NAMALWA (cell line): ENCODE measurements at places on chromosomes 7 and 10.
A peak's percentile ranks its signal among the peaks of the same experiment; 100 is the strongest.

- no peak for DNase-seq
Observed at GRCh38 chr10:17644485-17644943, 563 bp downstream of the STAM start.

DNA sequence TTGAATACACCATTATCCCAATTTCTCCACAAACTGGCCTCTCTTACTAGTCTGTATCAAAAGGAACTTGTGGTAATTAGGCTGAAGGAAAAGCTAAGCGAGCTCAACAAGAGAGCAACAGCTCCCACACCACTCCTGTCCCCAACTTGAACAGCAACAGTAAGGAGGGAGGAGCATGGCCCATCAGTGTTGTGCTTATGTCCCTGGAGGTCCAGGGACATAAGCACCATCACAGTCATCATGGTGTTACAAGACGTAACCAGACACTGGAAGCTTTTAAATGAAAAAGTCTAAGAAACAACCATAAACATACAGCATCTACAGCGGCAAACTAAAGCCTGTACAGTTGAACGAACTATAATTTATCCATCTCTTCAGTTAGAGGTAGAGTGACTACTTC is 989 bp downstream of the ERLIN1 start:
- DNase-seq: peak; percentile 65

DNA sequence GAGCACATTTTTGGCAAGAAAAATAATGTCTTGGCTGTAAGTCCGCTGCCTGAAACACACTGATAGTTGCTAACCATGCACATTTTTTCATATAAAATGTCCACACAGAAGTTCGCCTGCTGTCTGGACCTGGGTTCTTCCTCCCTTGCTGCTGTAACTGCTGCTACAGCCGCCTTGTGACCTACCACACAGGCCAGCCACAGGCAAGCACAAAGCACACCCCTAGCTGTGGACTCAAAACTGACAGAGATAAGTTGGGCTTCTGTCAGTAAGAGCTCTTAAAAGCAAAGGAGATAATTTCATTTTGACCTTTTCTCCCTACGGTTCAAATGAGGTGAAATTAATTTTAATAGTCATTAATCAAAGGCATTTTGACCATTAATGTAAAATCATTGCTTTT is 354.7 kb downstream of the OTUD1 start:
- DNase-seq: no peak

GRCh38 chr7:128174386-128174785 is 66.7 kb upstream of the LEP start:
- peak; percentile 66 for DNase-seq

DNA sequence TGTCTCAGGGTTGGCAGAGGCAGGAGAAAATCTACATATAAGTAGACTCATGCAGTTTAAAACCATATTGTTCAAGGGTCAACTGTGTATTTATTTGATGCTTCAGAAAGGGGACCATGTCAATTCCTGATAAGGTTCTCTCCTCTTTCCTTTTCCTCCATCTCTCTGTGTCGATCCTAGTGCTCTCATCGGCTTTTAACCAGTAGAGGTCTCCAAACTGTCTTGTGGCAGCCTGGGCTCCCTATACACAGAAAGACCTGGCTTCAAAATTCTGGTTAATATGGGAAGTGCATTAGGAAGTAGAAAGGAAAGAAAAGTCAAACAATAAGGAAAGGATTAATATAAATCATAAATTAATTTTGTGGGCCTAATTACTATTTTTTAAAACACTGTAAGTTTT is 304.4 kb upstream of the C7orf33 start:
- peak; percentile 42 for DNase-seq

- DNase-seq: no peak
Observed at GRCh38 chr10:128494665-128495064, 368.4 kb upstream of the MKI67 start.

- no peak for DNase-seq
Observed at GRCh38 chr7:156823435-156823834, 69.5 kb downstream of the LMBR1 start.

DNA sequence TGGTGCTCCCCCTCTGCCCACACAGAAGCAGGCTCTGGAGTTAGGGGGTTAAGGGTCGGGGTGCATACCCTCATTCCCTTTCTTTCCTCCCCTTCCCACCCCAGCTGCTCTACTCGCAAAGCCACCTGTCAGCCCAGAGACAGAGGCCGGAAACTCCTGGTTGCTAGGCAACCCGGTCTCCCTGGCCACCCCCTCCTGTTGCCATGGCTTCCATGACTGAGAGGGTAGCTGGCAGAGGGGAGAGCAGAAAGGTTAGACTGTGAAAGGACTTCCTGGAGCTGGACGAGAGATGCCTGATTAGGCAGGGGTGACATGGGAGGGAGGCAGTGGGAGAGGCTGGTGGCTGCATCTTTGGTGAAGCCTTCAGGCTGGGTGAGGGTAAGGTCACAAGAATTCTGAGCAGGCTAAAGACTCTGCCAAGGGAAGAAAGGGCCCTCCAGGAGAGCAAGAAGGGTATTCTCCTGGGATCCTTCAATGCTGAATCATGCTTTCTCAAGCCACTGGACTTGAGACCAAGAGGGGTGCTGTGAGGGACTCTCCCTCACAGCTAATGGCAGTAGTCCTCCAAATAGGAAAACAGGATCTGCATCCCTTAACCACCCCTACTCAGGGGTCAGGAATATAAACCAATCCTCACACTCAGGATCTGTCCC is 5.4 kb downstream of the PSD start:
- peak; percentile 74 for DNase-seq

- DNase-seq: no peak
Observed at GRCh38 chr10:11775412-11775811, 33.2 kb downstream of the ECHDC3 start.

GRCh38 chr10:93854975-93855374 is 38.8 kb upstream of the SLC35G1 start:
- DNase-seq: no peak

GRCh38 chr7:106515321-106515720 is 145.6 kb downstream of the CCDC71L start:
- DNase-seq: no peak

DNA sequence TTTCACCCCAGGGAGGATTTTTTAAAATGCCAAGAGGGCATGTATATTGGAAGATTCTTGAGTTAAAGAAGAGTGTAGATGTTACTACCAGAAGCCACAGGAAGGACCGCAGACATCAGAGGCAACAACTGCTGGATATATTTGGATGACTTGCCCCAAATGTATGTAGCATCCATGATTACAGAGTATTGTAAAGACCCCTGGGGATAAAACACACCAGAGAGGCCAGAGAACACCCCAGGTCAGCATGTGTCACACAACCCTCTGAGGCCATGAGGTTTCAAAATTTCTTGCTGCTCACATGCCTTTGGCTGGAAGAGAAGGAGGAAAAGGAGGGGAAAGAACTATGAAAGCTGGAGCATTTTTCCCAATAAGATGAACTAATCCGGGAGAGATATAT is 108.0 kb upstream of the LSM8 start:
- no peak for DNase-seq

DNA sequence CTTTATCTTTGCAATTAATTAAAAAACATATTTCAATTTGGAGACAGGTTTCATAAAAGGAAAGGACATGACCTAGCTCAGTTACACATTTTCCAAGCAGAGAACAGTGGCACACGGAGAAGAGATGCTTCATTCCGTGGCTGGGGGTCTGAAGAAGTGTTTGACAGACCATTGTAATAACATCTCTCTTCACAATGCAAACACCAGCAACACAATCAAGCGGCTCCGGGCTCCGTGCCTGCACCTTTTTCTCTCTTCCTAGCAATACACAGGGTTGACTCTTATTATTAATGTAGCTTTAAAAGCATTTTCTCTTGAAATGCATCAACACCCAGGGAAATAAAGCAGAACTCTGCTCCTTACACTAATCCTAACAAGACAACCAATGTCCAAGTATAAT is 261.0 kb upstream of the AOAH start:
- no peak for DNase-seq

- no peak for DNase-seq
Observed at GRCh38 chr7:6346581-6346980, 74.2 kb upstream of the CYTH3 start.

GRCh38 chr10:4885162-4885561 is 59.2 kb downstream of the AKR1E2 start:
- no peak for DNase-seq

DNA sequence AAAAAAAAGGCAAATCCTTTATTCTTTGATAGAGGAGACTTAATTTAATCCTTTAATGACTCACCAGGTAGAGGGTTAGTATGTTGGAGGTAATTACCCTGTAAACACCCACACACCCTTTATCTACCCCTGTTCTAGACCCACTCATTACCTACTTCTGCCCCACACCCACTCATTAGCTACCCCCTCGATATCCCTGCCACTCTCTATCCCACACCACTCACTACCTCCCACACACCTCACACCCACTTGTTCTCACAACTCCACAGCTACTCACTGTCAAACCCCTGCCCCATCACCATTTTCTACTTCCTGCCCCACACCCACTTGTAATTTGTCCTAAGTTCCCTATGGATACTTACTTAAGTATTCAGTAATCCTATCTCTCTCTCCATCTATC is 49.7 kb downstream of the SEC61G start:
- no peak for DNase-seq

GRCh38 chr10:12513003-12513365 is 163.6 kb downstream of the CAMK1D start:
- DNase-seq: no peak

GRCh38 chr10:98158576-98158975 is 24.1 kb downstream of the R3HCC1L start:
- no peak for DNase-seq

- peak; percentile 54 for DNase-seq
Observed at GRCh38 chr7:94049615-94050014, 45.5 kb upstream of the BET1 start.

GRCh38 chr7:140697447-140698143 is 1.1 kb downstream of the NDUFB2 start:
- no peak for DNase-seq

GRCh38 chr10:59310324-59310914 is 51.9 kb downstream of the FAM13C start:
- DNase-seq: no peak

DNA sequence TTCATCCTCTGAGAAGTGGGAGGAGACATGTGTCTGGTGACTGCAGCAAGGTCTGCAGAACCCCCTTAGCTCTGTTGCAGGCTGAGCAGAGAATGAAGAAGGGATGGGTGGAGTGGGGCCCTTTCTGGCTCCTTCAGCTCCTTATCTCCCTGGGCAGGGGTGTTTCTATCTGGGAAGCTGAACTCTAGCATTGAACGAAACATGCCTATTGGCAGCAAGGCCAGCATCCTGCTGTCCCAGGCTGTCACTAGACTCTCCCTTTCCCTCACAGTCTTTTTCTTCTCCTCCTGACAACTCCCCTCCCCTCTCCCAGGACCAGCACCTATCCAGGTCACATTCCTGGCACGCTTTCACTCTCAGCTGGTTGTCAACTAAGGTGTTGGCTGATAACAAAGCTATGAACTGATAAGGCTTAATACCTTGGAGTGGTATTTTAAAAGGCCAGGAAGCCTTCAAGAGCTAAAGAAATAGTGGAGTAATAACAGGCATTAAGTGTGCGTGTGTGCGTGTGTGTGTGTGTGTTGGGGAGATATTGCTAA is 128.8 kb upstream of the FZD8 start:
- no peak for DNase-seq

DNA sequence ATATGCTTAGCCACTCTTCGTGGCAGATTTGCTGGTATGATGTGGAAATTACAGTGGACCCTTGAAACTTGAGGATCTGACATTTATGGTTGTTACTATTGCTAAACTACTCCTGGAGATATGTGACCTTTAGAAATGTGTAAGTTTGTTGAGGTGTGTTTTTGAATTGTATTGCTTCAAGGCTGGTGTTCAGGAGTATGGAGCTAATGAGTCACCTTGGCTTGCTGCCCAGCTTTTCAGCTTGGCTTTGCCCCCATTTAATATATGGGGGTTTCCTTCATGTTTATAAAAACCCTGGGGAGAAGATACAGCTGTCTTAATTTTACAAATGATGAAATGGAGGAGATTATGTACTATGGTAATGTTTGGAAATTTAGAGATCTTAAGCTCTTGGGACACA is 11.6 kb downstream of the HBP1 start:
- DNase-seq: peak; percentile 40

GRCh38 chr10:117442944-117443685 is 67.9 kb upstream of the PDZD8 start:
- peak; percentile 53 for DNase-seq

GRCh38 chr10:87177-88080 is 38.3 kb upstream of the TUBB8 start:
- DNase-seq: no peak

GRCh38 chr7:151038951-151039849 is 9.1 kb upstream of the ASIC3 start:
- DNase-seq: peak; percentile 50

DNA sequence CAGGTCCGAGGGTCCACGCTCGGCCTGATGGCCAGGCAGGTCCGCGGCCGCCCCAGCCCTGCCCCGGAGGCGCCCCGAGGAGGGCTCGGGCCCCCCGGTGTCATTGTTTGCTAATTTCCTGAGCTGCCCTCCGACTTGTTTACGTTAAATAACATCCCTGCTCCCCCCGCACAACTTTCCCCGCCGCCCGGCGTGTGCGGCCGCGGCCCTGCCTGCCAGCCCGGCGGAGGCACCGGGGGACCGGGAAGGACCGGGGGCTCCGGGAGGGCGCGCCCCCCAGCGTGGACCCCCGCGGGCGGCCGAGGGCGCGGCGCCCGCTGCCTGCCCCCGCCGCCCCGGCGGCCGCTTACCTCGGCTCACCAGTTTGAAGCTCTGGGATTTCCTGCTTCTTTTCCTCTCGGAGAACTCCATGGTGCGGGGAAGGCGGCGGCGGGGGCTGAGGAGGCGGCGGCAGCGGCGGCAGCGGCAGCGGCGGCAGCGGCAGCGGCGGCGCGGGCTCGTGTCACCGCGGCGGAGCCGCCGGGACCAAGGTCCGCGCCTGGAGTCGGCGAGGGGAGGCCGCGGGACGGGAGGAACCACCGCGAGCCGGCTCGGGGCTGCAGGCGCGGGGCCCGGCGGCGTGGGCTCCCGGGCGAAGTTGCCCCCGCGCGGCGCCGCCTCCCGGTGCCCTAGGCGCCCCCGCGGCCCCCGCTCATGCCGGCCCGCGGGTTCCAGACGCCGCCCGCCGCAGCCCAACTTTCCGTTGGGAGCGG is 515 bp downstream of the BEND7 start:
- DNase-seq: no peak

DNA sequence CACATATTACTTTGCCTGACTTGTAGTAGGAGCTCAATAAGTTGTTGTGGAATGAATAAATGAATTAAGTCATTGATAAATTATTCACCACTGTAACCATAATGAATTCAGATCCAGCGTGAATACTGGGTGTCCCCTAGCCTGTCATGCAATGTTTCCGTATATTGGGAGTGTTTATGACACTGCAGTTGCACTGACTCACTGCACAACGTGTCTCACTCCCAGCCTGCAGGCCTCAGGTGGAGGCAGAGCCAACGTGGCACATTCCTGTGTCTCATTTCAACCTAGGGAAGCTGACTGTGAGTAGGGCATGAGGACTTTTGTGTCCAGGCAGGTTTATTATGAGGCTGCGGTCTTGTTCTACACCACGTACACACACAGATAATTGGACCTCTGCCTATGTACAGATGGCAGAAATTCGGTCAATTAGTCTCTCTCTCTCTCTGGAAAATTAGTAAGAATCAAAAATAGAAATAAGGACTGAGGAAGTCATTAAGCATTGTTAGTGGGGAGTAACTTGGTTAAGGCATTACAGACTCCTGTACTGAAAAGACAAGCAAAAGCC is 299.1 kb upstream of the IGFBP3 start:
- DNase-seq: no peak

- no peak for DNase-seq
Observed at GRCh38 chr7:139382439-139382838, 22.7 kb downstream of the LUC7L2 start.
